ENCODE measurements at places on chromosomes 5 and 9. TPM values are rescaled to one million over a fixed set of nuclear protein-coding genes. Genes with fewer than 3 reads are reported as not detected.

GRCh38 chr9:70696694-70697335 is 282.4 kb upstream of the KLF9 start:
- H3K4me3 ChIP-seq = no peak overlapping the region
- no peaks in the 10 kb centered on the region for H3K36me3 ChIP-seq
- H3K4me1 ChIP-seq = no peaks in the 10 kb centered on the region
- H3K27ac ChIP-seq = no peak overlapping the region
- no peak for DNase-seq

- H3K27ac ChIP-seq = no peak overlapping the region
- no peak overlapping the region for H3K4me3 ChIP-seq
- H3K27me3 ChIP-seq = no peaks in the 10 kb centered on the region
- no peaks in the 10 kb centered on the region for H3K36me3 ChIP-seq
- H3K4me1 ChIP-seq = no peaks in the 10 kb centered on the region
These were observed 371.4 kb downstream of the TLE1 start for GRCh38 chr9:81317939-81318338.

GRCh38 chr5:155285706-155286105 is 272.2 kb downstream of the KIF4B start:
- no peak overlapping the region for H3K4me3 ChIP-seq
- H3K27me3 ChIP-seq = no peaks in the 10 kb centered on the region
- H3K36me3 ChIP-seq = no peaks in the 10 kb centered on the region
- H3K4me1 ChIP-seq = no peaks in the 10 kb centered on the region
- H3K27ac ChIP-seq = no peak overlapping the region

The ZNF454 gene
- total RNA-seq = 2.8 TPM

The IFNA2 gene
- total RNA-seq = not detected

DNA sequence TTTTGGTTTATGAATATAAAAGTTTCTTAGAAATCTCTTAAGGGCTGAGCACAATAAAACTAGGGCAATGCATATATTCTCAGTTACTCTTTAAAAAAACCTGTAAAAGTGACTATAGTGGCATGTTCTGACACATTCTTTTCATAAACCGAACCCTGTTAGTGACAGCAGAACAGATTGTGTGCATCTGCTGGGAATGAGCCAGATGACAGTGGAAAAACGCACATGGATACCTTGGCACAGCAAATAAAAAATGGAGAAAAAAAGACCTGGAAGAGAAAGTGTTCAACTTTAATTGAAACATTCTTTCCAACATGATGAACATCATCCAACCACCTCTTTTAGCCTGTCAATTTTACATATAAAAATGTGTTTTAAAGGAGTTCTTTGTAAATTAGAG is 12.7 kb downstream of the MEF2C start:
- H3K4me3 ChIP-seq = no peak overlapping the region
- H3K27me3 ChIP-seq = no peaks in the 10 kb centered on the region
- H3K4me1 ChIP-seq = peaks cover 5% of the 10 kb centered on the region
- H3K36me3 ChIP-seq = peaks cover 3% of the 10 kb centered on the region

DNA sequence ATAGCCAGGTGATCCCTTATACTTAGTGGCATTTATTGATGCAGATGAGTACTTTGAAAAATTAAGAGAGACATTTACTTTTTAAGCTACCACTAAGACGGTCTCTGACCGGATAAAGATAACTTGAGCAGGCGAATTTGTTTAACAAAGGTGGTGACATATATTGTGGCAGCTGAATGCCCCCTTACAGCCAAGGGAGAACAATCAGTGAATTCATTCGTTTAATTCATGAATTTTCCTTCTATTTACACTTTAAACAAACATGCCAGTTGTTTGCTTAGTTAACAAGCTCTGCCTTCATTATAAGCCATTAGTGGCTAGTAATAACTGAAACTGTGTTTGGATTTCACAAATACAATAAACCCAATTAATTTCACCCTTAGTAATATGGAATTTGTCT is 187.1 kb downstream of the AOPEP start:
- H3K36me3 ChIP-seq = no peaks in the 10 kb centered on the region
- no peak overlapping the region for H3K4me3 ChIP-seq
- DNase-seq = no peak
- peaks cover 28% of the 10 kb centered on the region for H3K4me1 ChIP-seq

DNA sequence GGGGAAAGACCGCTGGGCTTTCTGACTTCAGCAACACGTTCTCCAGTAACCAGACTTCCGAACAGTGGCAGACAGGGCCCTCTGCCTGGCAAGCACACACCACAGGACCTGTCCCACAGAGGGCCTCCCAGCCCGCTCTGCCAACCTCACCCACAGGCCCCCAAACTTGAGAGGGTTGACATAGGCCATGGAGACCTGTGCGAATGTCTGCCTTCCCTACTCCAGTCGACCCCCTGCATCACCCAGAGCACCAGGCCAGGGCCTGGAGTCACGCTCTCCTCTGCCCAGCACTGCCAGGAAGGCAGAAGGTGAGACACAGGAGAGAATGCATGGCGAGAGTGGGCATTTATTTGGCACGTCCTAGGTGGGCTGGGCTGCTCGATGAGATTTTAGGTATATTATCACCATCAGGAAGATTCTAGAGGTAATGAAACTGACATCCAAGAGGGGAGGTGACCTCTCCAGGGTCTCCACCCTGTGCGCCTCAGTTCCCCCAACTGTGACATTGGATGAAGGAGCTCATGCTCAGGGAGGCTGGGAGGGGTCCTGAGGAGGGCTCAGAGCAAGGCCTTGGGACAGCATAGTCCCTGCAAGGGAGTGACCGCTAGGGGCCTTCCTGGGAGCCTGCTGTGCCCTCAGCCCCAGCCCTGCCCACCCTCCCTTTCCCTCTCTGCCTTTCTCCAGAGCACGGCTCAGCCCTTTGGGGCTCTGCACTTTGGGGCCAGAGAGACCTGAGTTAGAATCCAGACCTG is 54.9 kb downstream of the DUSP1 start:
- H3K27me3 ChIP-seq = no peaks in the 10 kb centered on the region
- peak overlapping the region; percentile 83 for H3K27ac ChIP-seq
- peaks cover 29% of the 10 kb centered on the region for H3K4me1 ChIP-seq
- H3K36me3 ChIP-seq = no peaks in the 10 kb centered on the region
- H3K4me3 ChIP-seq = no peak overlapping the region

GRCh38 chr5:150243590-150243989 is 46.0 kb downstream of the CAMK2A start:
- DNase-seq = no peak
- no peak overlapping the region for H3K4me3 ChIP-seq
- H3K4me1 ChIP-seq = no peaks in the 10 kb centered on the region
- H3K36me3 ChIP-seq = no peaks in the 10 kb centered on the region

DNA sequence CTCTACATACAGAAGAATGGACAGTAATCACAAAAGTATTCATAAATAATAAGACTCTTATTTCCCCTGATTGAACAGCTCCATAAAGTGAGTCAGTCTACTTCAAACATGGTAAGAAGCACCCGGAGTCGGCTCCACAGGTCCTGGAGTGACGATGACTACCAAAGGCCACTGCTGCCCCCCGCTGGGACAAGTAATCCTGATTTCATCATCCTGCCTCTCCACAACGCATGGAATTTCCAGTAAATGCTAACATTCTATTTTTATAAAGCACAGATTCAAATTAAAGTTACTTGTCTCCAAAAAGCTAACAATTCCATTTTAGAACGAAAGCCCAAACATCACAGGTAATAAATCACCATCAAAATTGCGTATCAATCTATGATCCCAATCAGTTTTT is 16.2 kb downstream of the ATPSCKMT start:
- no peaks in the 10 kb centered on the region for H3K4me1 ChIP-seq
- peaks cover 12% of the 10 kb centered on the region for H3K36me3 ChIP-seq
- no peaks in the 10 kb centered on the region for H3K27me3 ChIP-seq
- no peak overlapping the region for H3K4me3 ChIP-seq

- H3K27ac ChIP-seq = no peak overlapping the region
- no peak overlapping the region for H3K4me3 ChIP-seq
- DNase-seq = no peak
- H3K27me3 ChIP-seq = no peaks in the 10 kb centered on the region
- H3K36me3 ChIP-seq = no peaks in the 10 kb centered on the region
These were observed 153.5 kb downstream of the PRELID2 start for GRCh38 chr5:145681686-145682085.

GRCh38 chr5:17019324-17019723 is 83.2 kb upstream of the MYO10 start:
- H3K27me3 ChIP-seq = no peaks in the 10 kb centered on the region
- H3K4me1 ChIP-seq = no peaks in the 10 kb centered on the region
- H3K36me3 ChIP-seq = no peaks in the 10 kb centered on the region

The AMBP gene
- 6.6 TPM for total RNA-seq

The ZNF608 gene
- 15.4 TPM for total RNA-seq

The DELE1 gene
- total RNA-seq = 40.7 TPM

DNA sequence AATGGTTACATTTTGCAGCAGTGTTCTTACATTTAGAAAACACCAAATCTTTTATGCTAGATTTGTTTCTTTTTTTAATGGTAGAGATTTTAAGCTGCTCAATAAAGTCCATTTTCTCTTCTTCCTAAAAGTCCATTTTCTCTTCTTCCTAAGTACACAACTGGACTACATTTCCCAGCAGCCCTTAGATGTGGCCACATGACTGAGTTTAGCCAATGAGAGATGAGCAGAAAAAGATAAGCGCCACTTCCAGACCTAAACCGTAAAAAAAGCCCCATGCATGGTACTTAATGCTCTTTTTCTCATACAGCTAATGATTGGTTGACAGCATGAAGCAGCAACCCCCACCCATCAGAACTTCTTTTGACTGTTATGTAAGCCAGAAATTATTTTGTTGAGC is 206.7 kb downstream of the FAM114A2 start:
- H3K27me3 ChIP-seq = no peaks in the 10 kb centered on the region
- no peaks in the 10 kb centered on the region for H3K36me3 ChIP-seq
- no peaks in the 10 kb centered on the region for H3K4me1 ChIP-seq

The CDH10 gene
- total RNA-seq = not detected

DNA sequence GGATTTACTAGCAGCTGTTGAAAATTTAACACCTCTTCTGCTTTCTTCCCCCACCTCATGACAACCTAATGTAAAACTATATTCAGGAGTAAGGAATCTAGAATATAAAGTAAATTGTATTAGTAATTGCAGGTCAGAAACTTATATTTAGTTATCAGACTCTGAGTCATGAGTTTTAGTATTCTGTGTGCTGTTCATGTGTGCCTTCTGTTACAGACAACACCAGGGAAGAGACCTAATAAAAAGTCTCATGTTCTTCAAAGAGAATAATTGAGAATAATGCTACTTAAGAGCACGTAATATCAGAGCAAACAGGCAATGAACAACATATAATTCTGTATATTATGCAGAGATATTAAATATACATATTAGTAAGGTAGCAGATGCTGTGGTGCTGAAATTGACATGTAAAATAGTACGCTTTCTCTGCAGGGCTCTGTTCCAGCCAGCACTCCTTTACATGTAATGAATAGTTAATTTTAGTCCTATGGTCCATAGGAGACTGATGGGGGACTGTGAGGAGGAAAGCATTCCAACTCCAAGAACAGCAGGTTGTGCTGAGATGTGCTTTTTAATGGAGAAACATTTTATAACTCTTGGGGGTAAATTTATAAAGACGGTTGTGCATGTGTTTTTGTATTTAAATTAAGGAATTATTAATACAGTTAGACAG is 106.4 kb downstream of the ZSWIM6 start:
- DNase-seq = no peak
- H3K4me3 ChIP-seq = no peak overlapping the region
- no peaks in the 10 kb centered on the region for H3K4me1 ChIP-seq
- no peaks in the 10 kb centered on the region for H3K36me3 ChIP-seq
- no peaks in the 10 kb centered on the region for H3K27me3 ChIP-seq

DNA sequence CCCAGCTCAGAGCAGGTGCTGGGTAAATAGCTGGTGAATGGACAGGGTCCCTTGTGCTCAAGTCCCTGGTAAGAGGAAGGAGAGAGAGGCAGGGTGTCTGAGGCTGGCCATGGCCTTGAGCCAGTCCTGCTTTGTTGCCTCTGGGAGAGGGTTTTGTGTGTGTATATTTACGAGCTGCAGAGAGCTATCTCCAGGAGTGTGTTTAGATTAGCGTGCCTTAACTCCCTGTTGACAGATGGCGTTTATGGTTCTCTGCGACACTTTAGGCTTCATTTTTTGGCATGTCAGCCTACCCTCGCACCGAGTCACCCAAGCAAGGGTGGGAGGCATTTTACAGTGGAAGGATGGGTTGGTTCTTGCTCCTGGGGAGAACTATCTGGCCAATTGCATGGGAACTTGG is 22.2 kb downstream of the HMCN2 start:
- H3K4me3 ChIP-seq = no peak overlapping the region
- no peaks in the 10 kb centered on the region for H3K4me1 ChIP-seq
- no peak for DNase-seq
- no peaks in the 10 kb centered on the region for H3K36me3 ChIP-seq
- no peaks in the 10 kb centered on the region for H3K27me3 ChIP-seq
- no peak overlapping the region for H3K27ac ChIP-seq

The QRFP gene
- not detected for total RNA-seq

DNA sequence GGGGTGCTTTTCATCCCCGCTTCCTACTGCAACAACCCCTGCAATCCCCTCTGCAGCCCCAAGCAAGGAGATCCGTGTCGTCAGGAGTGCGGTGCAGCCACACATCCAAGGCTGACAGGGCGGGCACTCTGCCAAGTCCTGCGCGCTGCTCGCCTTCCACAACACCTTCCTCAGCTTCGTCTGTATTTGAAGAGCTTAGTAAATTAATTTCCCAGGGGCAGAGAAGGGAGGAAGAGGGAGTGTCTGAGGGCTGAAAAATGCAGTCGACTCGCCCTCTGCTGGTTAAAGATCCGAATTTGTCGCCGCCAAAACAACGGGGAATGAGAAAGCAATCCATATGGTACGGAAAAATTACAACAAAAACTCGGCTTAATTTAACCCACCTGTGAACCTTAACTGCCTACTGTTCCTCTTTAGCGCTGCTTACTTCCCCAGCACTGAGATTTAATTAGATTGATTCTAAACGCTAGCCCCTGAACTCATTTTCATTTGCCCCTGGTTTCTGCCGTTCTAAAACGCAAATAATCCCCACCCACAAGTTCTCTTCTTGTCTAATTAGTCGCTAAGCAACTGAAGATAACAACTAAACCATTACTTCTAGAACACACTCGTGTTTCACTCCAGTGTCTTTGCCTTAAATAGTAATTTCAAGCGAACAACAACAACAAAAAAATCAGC is 10.9 kb upstream of the PCDHB1 start:
- DNase-seq = no peak
- peak overlapping the region; percentile 42 for H3K4me3 ChIP-seq
- no peaks in the 10 kb centered on the region for H3K36me3 ChIP-seq
- no peaks in the 10 kb centered on the region for H3K27me3 ChIP-seq
